ENCODE measurements at places on chromosomes 4 and X. TPM values are rescaled to one million over a fixed set of nuclear protein-coding genes. Genes with fewer than 3 reads are reported as not detected.

The HTN1 gene
- polyA plus RNA-seq, result 0.06 TPM

The GAGE12E gene
- not detected for polyA plus RNA-seq

The GLRA3 gene
- polyA plus RNA-seq, result not detected

The FGF13 gene
- 13.0 TPM for polyA plus RNA-seq

The GABRQ gene
- polyA plus RNA-seq, result 0.67 TPM

The PIGA gene
- polyA plus RNA-seq, result 22.6 TPM

The RBM46 gene
- 0.06 TPM for polyA plus RNA-seq

The TNMD gene
- polyA plus RNA-seq, result 0.14 TPM

The NR0B1 gene
- polyA plus RNA-seq, result 0.42 TPM

The DUSP9 gene
- 0.23 TPM for polyA plus RNA-seq

The TMEM271 gene
- polyA plus RNA-seq, result not detected

The ETDB gene
- polyA plus RNA-seq, result not detected

The NPY2R gene
- polyA plus RNA-seq, result not detected

The STARD8 gene
- 13.1 TPM for polyA plus RNA-seq

The VEGFD gene
- 68.4 TPM for polyA plus RNA-seq

The RAB39B gene
- polyA plus RNA-seq, result 0.96 TPM

The CYLC1 gene
- polyA plus RNA-seq, result not detected

The PLK4 gene
- 22.4 TPM for polyA plus RNA-seq

The RASGEF1B gene
- polyA plus RNA-seq, result 11.8 TPM

- DNase-seq, result no peak
These were observed 14.4 kb downstream of the ANXA3 start for GRCh38 chr4:78565971-78566372.

- DNase-seq, result no peak
These were observed 62.5 kb downstream of the SLAIN2 start for GRCh38 chr4:48403779-48404178.

DNA sequence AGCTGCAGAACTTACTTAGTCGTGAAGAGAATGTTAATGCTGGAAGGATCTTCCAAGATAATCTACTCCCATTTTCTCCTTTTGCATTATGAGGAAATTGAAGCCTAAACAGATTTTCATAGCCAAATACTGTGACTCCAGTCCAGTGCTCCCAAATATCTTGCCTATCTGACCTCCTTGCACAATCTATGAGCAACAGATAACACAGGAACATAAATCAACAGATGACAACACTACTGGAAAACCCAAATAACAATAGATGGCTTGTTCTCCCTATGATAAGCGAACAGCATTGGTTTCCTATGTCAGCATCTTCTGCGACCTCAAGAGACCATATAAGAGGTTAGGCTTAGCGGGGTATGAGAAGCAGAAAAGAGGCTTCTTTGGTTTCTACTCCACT is 88.0 kb downstream of the CORIN start:
- DNase-seq, result no peak

GRCh38 chrX:18041656-18042055 is 179.0 kb downstream of the BEND2 start:
- DNase-seq, result no peak

DNA sequence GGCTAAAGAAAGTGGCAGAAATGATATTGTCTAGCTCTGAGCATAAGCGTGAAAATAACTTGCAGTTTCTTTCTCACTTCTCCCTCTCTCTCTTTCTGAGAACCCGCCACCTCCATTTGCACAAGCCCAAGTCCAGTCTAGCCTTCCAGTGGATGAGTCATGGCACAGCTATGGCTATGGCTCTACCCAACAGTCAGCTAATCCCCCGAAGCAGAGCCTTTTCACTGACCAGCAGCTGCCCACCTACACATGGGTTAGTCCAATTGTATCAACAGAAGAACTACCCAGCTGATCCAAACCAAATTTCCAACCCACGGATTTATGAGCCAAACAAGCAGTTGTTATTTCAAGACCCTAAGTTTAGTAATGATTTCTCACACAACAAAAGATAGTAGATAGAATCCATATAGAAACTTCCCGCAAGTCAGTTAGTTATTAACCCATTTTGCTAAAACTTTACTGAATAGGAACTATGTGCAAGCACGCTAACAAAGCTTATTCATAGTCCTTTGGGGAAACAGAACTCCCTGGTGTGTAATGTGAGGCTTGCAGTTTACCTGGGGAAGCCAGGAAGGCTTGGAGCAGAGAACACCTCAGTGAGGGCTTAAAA is 282.3 kb downstream of the INPP4B start:
- no peak for DNase-seq

- DNase-seq, result peak; percentile 79
These were observed 72.6 kb downstream of the TMEM131L start for GRCh38 chr4:153538487-153539357.

DNA sequence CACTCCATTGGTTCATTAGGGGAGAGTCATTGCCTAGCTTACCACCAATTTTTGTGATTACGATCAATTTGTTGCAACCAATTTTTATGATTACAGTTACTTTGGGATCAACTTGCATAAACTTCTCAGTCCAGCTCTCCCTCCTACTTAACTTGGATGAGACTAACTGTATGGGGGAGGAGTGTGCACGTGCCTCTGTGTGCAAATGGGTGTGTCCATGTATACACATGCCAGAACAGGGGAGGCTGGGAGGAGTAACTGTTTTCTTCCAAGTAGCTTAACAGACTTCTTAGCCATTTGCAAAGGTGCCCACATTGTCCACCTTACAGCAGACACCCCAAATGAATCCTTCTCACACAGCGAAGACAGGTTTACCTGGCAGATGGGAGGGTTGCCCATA is 117.7 kb upstream of the VCX3B start:
- DNase-seq, result no peak

DNA sequence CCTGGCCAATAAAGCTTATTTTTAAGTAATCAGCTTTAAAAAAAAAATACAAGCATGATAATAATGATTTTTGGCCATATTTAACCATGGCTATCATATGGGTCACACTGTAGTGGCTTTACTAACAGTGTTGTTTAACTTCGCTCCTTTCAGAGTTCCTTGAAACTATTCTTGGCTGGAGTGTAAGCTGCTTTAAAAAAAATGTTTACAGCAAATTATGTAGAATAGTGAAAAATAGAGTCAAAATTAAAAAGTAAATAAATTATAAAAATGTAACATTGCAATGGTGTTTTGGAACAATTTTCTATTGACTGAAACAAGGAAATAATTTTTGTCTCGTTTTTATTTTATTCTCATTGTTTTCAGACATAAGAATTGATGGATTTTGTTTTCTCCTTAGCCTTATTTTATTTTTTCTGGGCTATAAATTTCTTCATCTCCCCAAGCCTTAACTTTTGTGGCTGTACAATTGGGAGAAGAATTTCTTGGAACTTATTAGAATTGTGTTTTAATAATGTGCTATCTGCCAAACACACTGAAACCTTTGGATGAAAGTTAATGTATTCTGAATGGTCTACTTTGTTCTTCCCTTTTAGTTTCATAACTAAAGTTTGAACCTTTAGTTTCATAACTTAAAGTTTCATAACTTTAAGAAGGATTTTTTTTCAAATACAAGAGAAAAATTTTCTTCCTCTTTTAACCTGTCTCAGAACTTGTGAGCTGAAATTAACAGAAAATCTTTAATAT is 182.0 kb downstream of the ARHGAP24 start:
- no peak for DNase-seq

GRCh38 chr4:37243051-37243450 is 1.5 kb upstream of the NWD2 start:
- no peak for DNase-seq

GRCh38 chr4:168071304-168071703 is 21.0 kb upstream of the ANXA10 start:
- no peak for DNase-seq

DNA sequence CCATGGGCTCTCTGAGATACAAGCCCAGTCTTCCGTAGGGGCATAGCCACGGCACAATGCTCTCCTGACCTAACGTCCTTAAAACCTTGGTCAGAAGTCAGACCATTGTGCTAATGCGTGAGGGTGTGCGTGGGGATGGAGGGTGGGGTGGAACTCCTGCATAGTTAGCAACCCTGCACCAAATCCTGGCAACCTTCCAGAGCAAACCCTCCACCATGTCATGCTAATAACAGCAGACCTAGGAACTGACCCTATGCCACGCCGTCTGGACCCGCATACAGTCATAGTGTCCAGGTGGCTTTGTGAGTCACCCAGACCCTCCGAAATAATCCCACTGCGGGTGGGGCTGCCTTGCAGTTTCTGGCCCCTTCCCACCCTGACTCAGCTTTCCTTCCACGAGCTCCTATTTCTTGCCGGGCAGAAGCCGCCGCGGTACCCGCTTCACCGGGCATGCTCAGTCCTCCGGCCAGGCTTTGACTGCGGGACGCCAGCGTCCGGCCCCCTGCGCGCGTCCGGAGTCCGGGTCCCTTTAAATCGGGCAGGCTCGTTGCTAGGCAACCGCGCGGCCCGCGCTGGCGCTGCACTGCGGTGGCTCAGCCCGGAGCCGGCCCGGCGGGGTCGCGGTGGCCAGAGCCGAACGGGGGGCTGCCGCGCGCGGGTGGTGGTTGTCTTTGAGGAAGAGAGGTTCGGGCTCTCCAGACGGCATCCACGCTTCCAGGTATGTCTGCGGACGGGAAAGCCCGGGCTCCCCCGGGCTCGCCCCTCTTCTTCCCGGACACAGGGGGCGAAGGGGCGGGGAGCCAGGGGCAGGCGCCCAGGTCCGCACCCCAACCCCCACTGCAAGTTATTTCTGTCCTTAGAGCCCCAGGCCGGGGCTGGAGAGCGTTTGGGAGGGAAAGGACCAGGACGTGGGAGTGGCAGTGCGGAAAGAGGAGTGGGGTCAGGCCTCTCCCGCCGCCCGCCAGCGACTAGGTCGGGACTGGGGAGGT is at the start of gene CCDC160:
Gene CCDC160, plus strand, starts transcription at position 557 of the 989 bp plus-strand sequence. CDS start 7,619 bp downstream, outside the sequence.
- peak; percentile 46 for DNase-seq

- no peak for DNase-seq
These were observed 335.0 kb downstream of the BMPR1B start for GRCh38 chr4:95092766-95093165.

DNA sequence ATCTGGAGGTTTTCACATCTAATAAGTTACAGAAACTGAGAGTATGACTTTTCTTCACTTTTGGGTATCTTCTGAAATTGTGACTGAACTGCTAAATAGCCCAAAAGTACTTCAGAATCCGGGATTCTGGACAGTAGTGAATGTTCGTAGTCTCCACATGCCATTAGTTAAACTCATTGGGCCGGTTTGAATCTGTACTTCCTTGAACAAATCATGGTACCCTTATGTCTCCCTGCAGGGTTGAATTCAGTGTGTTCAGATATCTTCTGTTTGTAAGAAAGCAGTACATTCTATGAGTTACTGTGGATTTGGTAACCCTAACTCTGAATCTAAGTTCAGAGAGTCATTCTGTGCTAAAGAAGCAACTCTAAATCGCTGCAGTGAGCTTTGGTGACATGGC is 33.6 kb downstream of the FAM193A start:
- no peak for DNase-seq

DNA sequence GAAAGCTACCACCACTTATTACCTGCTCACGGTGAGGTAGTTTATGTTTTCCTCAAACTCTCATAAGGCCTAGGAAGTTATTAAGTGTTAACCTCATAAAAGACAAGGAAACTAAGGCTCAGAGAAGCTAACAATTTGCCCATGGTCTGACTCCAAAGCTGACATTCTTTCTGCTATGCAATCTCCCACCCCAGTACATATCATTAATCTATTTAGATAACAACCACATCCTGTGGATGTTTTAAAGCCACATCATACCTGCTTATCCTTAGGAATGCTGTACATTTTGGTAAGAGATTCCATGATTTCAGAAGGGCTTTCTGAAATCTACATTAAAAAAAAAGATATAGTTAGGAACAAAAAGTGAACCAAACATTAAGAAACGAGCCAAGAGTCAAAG is 55.4 kb downstream of the HUWE1 start:
- DNase-seq, result no peak

DNA sequence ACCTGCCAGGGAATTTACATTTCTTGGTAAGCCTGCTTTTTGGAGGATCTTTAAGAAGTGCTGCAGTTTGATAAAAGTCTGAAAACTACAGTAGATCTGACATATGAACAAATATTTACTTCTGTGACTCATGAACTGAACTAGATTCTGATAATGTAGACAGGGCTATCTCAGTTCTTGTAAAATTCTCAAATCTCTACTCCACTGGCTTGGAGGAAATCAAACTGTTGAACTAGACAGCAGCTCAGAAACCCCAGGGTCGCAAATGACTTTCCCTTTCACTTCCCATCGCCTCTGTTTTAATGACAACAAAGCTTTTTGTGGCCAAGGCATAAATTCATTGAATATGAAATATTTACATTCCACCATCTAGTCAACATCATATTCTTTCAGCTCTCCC is 15.4 kb upstream of the OCIAD1 start:
- no peak for DNase-seq

GRCh38 chr4:101252721-101253120 is 94.6 kb downstream of the PPP3CA start:
- DNase-seq, result no peak

DNA sequence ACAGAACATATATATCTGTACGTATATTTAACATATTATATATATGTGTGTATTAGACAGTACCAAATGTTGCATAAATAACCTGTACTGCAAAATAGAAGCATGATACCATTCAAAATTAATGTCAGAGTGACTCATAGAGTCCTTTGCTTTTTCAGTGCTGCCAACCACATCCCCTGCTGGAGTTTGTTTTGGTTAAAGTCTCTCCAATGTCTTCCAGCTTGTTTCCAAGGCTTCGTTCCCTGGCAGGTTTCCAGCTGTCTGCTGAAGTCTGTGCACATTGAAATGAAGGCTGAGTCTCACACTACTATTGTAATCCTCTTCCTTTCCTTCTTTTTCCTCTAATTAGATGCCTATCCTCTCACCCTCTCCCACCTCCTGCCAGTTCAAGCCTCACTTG is 14.9 kb downstream of the NRK start:
- DNase-seq, result no peak

DNA sequence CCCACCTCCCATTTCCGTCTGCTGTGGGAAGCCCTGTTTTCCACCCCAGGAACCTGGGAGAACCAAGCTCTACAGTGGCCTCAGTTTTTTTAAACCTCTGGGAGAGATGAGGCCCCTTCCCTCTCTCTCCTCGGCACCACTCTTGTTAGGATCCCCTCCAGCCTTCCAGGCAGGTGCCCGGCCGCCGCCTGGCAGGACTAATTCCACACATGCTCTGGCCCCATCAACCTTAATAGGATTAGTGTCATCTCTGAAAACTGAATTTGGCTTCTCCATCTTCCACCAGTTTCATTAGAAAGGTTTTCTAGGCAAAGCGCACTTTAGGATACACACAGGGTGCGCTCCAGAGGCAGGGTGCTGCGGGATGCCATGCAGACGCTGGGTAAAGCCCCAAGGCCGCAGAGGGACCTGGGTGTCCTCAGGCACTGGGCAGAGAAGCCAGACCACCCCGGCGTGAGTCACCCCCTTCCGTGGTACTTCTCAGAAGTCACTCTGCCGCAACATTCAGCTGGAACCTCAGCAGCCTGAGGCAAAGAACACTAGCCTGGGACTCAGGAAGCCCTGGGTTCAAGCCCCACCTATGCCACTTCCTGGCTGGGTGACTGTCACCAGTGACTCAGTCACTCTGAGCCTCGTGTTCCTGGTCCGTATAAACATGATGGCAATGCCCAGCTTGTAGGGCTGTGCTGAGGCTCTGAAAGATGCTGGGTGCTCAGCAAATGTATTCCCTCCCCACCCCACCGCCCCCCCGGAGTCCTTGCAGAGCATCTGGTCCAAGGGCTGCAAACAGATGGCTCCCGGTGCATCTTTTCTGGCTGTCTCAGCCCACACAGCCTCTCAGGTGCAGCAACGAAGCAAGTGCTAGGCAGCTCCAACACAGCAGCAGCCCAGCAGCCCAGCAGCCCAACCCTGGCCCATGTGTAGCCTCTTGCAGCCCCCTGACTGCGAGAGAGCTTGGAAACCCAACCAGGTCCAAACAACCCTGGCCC is 29.1 kb downstream of the PPP2R2C start:
- no peak for DNase-seq
